ENCODE measurements at places on chromosomes 12 and 14. TPM values are rescaled to one million over a fixed set of nuclear protein-coding genes. Genes with fewer than 3 reads are reported as not detected.

DNA sequence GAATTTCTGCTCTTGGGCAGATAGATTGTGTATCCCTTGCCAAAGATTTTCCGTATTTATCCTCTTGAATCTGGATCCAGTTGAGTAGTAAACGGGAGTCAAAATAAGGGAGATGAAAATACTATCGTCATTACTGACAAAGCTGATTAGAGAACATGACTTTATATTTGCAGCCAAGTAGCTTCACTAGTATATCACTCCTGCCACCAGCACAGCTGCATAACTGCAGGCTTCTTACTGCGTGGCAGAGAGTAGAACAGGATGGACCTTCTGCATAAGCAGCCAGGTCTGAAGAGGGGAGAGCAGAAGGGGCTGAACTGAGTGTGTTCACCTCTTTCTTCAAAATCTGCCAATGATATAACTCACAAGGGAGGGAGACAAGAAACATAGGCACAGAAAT is 283.7 kb downstream of the FBXL14 start:
- no peak overlapping the region for H3K4me3 ChIP-seq
- no peaks in the 10 kb centered on the region for H3K36me3 ChIP-seq
- peaks cover 2% of the 10 kb centered on the region for H3K4me1 ChIP-seq
- DNase-seq: no peak
- H3K27me3 ChIP-seq: no peaks in the 10 kb centered on the region

DNA sequence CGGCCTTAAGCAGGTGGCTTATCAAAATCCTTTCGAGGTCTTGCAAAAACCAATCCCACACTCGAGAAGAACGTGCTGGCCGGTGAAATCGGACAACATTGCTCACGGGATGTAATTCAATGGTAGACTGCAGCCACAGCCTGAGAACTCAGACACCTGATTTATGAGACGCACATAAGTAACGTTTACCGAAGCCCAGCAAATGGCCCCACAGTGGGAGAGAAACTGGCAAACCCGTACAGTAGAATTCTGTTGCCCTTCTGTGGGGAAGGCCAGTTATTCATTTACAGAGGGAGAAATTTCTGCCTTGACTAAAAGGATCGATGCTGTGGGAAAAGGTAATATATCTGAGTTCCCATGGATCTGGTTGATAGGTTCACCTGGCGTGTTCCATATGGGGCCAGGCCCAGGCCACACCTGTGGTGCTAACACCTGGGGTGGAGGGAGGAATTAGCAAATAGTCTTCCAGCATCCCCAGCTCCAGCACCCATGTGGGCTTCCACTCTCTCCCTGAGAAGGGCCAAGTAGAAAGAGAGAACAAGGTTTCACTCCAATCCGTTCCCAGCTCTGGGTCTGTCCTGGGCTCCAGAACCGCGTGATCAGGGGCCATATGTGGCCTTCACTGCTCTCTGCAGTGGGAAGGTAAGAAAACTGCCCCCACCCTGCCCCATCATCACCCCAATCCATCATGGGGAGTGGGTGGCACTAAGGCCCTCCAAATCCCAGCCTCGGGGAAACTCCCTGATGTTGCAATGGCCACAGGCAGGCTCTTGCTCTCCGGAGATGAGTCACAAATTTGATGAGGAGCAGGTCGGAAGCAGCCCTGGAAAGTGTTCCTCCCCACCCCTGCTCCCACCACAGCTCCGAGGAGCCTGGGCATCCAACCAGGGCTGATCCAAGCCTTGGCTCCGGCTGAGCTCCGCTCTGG is 12.7 kb downstream of the BDKRB1 start:
- no peaks in the 10 kb centered on the region for H3K4me1 ChIP-seq
- no peaks in the 10 kb centered on the region for H3K36me3 ChIP-seq
- H3K4me3 ChIP-seq: no peak overlapping the region
- H3K27ac ChIP-seq: no peak overlapping the region

- H3K4me1 ChIP-seq: no peaks in the 10 kb centered on the region
- H3K27ac ChIP-seq: no peak overlapping the region
- H3K27me3 ChIP-seq: no peaks in the 10 kb centered on the region
These were observed 401.3 kb downstream of the DIO2 start for GRCh38 chr14:79809849-79810612.

GRCh38 chr12:46657453-46658411 is 168.1 kb downstream of the SLC38A4 start:
- DNase-seq: no peak
- H3K4me3 ChIP-seq: no peak overlapping the region
- H3K4me1 ChIP-seq: peaks cover 50% of the 10 kb centered on the region
- H3K27me3 ChIP-seq: no peaks in the 10 kb centered on the region

DNA sequence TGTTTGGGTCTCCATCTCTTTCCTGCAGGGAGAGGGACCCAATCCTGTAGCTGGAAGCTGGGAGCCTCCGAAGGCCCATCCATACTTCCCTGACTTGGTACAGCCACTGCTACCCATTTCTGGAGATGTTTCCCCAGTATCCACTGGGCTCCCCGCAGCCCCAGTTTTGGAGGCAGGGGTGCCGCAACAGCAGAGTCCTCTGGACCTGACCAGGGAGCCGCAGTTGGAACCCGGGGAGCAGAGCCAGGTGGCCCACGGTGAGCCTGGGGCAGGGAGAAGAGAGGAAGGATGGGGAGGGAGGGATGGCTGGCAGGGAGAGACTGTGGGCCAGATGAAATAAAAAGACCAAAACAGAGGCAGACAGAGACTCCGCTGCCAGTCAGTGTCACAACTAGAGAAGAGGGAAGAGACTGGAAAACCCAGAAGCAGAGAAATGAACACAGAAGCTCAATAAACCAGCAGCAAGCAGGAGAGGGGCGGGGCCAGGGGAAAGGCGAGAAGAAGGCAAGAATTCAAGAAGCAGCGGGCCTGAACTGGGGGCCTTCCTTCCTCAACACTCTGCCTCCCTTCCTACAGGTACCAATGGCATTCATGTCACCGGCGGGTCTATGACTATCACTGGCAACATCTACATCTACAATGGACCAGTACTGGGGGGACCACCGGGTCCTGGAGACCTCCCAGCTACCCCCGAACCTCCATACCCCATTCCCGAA is 6.3 kb downstream of the LTBR start:
- H3K4me3 ChIP-seq: no peak overlapping the region
- no peak for DNase-seq
- no peaks in the 10 kb centered on the region for H3K27me3 ChIP-seq
- no peaks in the 10 kb centered on the region for H3K36me3 ChIP-seq
- H3K27ac ChIP-seq: no peak overlapping the region
- no peaks in the 10 kb centered on the region for H3K4me1 ChIP-seq

GRCh38 chr14:38297681-38298080 is 41.8 kb upstream of the CLEC14A start:
- DNase-seq: no peak
- no peak overlapping the region for H3K4me3 ChIP-seq
- H3K36me3 ChIP-seq: no peaks in the 10 kb centered on the region

DNA sequence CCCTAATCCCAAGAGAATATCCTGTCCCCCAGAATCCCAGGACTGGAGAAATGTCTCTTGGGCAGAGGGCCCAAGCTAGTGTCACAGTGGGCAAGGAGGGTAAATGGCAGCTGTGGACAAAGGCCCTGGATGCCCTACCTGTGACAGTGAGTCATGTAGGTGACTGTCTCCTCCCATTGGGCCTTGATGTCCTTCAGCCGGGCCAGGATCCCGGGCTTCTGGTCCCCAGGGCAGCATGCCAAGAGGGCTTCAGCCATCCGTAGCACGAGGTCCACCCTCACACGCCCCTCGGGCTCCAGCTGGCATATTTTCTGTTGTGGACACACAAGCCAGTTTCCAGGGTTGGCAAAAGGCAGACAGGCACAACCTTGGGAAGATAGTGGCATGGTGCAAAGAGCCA is 48.8 kb downstream of the SYNE3 start:
- no peak overlapping the region for H3K27ac ChIP-seq
- no peaks in the 10 kb centered on the region for H3K36me3 ChIP-seq
- no peaks in the 10 kb centered on the region for H3K4me1 ChIP-seq
- no peak for DNase-seq

DNA sequence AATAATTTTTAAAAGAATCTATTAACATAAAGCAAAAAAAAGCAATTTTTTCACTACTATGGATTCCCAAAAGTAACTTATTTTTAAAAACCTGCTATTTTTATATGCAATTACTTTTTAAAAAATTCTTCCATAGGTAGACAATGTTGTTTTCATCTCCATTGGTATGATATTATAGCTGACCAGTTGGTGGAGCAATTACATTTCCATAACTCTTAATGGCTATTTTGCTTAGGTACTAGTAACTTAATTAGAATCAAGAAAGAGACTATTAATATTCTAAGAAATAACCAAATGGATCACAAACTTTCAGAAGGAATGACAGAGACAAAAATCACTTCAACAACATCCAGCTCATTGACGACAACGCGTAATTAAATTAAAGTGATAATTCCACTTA is 64.7 kb upstream of the PTCSC3 start:
- 0 out of 2 replicates have a peak, but pooled peaks cover 3% of the 10 kb centered on the region for H3K27me3 ChIP-seq
- H3K27ac ChIP-seq: no peak overlapping the region
- H3K4me3 ChIP-seq: no peak overlapping the region
- H3K36me3 ChIP-seq: no peaks in the 10 kb centered on the region
- H3K4me1 ChIP-seq: no peaks in the 10 kb centered on the region

DNA sequence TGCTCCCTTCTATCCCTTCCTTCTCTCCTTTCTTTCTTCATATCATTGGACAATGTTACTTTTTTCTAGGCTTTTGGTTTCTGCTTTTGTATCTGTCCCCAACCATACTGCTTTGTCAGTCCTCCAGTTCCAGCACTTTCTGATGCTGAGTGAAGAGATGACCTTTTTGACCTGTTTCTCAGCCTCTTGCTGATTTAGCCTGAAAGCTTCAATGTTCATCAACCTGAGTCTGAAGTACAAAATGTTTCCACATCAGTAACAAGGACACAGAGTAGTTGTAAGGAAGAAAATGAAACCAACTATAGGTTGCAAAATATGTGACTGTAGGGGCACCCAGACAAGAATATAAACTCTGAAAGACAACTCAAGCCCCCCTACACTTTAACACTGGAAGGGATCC is 25.2 kb upstream of the AKAP6 start:
- no peak overlapping the region for H3K27ac ChIP-seq
- no peaks in the 10 kb centered on the region for H3K4me1 ChIP-seq
- no peaks in the 10 kb centered on the region for H3K27me3 ChIP-seq
- no peak overlapping the region for H3K4me3 ChIP-seq
- H3K36me3 ChIP-seq: no peaks in the 10 kb centered on the region
- DNase-seq: no peak

The AJUBA gene
- total RNA-seq: 50.2 TPM

The TSPAN11 gene
- total RNA-seq: not detected
